ENCODE measurements at places on chromosomes 3 and 15.

- DNase-seq, result peak; percentile 84
Measured at GRCh38 chr15:63023351-63023945, 19.1 kb upstream of the TPM1 start.

DNA sequence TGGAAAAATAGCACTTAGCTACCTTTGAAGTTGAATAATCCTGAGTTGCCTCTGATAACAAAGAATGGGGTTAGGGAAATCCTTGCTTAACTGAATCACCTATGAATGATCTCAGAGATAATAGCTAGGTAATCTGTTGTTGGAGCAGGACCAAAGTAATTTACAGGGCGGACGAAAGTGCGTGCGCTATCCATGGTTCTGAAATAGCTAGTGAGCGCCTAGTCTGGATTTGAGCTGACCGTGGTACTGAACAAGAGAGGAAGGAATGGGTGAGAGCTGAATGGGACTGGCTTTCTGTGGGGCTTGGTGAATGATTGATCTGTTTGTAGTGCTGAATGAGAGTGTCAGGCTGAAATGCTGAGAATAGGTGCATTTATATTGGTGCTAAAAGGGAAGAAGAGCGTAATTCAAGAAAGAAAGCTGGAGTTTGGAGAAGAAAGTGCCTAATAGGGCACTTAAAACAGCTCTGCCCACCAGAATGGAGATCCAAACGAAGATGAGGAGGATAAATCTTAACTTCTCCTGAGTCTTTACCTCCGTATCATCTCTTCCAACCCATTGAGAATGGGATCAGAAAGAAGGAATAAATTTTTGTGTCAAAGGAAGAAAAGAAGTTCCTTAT is 10.1 kb downstream of the SCN10A start:
- DNase-seq, result peak; percentile 42

- no peak for DNase-seq
Measured at GRCh38 chr15:74167891-74168331, 5.6 kb upstream of the ISLR start.

- DNase-seq, result no peak
Measured at GRCh38 chr3:159803459-159803858, 185.2 kb upstream of the IL12A start.

DNA sequence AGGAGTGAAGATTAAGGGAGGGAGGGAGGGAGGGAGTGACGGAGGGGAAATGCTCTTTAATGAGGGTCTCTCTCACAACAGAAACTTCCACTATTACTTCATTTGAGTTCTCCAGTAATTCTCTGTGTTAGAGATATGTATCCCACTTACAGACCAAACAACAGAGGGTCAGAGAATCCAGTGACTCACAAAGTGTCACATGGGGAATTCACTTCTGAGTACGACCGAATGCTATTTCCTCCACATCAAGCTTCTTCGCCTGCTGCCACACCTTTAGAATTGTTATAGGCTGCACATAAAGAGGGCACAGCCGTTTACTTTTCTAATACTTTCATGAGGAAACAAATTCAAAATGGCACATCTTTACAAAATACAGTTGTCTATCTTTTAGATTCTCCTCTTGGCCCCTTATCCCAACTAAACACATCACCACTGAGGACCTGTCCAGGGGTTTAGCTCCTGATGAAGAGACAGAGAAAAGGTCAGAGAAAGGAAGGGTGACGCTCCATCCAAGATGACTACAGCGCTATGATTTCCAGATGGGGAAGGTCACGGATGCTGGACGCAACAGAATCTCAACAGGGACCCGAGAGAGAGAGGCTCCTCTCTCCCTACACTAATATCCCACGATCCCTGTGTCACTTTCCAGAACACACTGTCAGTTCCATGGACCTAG is 119.0 kb downstream of the XXYLT1 start:
- DNase-seq, result no peak

- DNase-seq, result no peak
Measured at GRCh38 chr3:16935781-16936180, 51.0 kb downstream of the PLCL2 start.

GRCh38 chr3:159232966-159233365 is 431.1 kb downstream of the MFSD1 start:
- DNase-seq, result no peak

- DNase-seq, result no peak
Measured at GRCh38 chr3:197746801-197747237, 2.9 kb upstream of the FYTTD1 start.

DNA sequence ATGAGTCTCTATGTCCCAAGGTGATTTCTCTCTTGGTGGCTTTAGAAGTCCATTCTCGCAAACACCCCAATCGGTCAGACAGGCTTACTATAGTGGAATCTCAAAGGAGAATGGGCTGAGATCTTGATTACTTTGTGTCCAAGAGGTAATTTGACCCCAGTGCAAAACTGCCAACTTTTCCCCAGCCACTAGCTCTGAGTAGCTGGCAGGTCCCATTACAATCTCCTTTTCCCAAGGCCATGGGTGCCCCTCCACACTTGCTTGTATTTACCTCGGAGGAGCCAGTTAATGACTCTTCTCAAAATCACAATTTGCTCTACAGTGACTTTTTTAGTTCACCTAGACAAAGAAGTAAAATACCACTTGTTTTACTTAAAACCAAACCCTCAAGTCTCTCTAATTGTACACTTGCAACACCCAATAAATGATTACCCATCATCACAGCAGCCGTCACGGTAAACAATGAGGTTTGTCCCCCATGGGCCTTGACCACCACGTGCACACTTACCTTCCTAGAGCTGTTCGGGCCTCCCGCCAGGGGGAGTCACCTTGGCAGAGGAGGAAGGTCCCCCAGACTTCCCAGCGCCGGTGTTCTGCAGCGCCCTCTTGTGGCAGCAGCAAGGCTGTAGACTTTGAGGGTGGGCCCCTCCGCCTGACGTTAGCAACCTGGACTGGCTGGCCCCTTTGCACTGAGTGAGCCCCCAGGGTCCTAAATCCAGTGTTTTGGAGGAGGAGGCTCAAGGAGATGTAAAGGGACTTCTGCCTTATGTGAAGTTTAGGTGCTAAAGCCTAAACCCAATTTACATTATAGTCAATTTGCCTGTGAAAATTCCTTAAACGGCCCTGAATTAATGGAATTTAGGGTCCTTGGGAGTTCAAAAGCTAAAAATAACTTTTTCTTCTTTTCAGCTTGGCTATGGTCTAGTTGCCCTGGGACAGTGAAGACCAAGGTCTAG is 18.7 kb upstream of the HDAC11 start:
- DNase-seq, result no peak

GRCh38 chr3:29741231-29741630 is 460.4 kb downstream of the RBMS3 start:
- DNase-seq, result no peak

- no peak for DNase-seq
Measured at GRCh38 chr3:82012775-82013174, 251.3 kb upstream of the GBE1 start.

DNA sequence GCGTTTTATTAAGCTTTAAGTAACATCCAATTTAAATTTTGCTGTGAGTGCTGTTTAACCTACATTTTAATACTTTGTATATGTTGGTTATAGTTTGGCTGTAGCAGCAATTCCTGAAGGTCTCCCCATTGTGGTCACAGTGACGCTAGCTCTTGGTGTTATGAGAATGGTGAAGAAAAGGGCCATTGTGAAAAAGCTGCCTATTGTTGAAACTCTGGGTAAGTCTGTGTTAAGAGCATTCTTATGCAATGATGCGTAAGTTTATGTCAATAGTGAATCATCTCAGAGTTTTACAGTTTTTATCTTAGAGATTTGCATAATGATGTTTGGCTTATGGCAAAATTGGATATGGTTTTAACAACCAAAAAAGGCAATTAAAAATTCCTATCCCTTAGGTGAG is 62.7 kb downstream of the ASTE1 start:
- peak; percentile 67 for DNase-seq

- DNase-seq, result peak; percentile 30
Measured at GRCh38 chr3:194369522-194370279, at the start of gene LRRC15. Gene LRRC15 (minus strand): TSS chr3:194369743. CDS start chr3:194361043, 8,700 bp downstream.

DNA sequence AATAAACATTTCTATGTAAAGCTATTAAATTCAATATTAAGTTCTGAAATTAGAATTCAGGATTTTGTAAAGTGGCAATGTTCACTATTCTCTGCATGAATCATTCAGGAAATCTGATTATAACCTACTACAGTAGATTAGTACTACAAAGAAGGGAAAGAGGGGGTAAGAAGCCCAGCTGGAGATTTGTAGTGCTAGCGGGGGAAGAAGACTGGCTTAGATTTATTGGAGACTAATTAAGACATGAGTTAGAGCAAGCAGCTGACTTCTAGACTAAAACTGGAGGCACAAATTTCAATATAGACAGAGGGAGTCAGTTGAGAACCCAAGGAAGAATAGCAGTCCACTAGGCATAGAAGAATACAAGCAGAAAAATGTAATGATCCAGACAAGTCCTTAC is 55.8 kb upstream of the SETMAR start:
- no peak for DNase-seq

DNA sequence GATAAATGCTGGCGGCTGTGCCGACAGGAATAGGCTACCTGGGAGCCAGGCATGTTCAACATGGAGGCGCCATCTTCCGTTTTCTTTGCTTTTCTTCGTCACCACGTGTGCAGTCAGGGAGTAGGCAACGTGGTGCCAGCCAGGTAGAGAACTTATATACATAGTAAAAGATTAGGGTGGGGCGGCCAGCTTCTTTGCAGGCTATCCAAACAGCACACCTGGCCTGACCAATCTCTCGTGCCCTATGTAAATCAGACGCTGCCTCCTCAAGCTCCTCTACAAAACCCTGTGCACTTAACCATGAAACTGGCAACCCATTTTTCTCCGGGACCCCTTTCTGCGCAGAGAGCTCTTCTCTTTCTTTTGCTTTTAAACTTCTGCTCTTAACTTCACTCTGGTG is 28.6 kb upstream of the OR5K4 start:
- DNase-seq, result no peak

DNA sequence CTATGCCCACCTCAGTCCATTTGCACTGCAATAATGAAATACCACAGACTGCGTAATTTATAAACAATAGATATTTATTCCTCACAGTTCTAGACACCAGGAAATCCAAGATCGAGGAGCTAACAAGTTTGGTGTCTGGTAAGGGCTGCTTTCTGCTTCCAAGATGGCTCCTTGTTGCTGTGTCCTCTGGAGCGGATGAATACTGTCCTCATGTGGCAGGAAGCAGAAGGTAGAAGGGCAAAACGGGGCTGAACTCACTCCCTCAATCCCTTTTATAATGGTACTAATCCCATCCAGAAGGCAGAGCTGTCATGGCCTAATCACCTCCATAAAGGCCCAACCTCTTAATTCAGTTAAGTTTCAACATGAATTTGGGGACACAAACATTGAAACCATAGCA is 75.3 kb downstream of the P2RY1 start:
- no peak for DNase-seq

GRCh38 chr3:52822363-52822762 is 8.1 kb downstream of the ITIH4 start:
- no peak for DNase-seq

GRCh38 chr15:25464784-25465183 is 26.0 kb upstream of the UBE3A start:
- DNase-seq, result no peak

DNA sequence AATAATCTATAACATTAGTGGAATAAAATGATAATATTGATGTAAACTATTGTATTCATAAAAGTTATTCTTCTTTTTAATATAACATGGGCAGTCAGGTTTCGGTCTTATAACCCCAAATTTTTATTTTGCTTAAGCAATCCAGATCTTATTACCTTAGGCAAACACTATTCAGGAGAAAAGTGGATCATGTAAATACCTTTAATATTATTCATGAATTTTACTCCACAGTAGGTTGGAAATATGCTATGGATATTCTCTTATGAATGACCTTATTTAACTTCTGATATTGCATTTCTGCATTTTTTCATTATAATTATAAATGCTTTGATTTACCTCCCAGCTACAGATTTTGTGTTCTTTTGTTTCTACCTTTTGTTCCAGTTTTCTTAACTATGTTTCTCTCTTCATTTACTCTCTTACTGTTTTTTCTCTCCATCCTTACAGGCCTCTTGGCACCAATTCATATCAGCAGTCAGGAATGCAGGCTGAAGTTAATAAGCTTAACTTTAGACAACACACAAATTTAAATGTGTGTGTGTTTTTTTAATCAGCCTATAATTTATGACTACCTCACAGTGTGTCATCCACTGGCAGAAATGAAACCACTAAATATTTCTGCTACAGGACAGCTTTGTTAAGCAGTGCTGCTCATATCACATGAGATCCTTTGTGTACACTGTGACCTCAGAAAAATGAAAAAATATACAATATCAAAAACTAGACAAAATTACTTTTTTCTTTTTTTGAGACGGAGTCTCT is 111.0 kb downstream of the NSUN3 start:
- DNase-seq, result no peak

DNA sequence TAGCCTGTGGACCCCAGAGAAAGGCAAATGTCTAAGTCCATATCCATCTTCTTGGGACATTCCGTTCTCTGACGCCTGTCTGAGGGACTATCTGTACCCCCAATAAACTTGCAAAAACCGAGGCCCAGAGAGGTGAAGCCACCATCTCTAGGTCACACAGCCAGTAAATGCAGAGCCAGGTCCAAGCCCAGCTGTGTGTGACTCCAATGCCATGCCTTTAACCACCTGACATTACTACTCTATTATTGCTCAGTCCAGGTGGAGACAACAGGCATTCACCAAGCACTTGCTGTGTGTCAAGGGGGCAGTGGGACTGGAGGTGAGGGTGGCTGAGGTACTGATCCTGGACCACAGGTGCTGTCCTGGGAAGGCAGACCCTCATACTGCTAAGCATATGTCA is 25.4 kb downstream of the CYP8B1 start:
- no peak for DNase-seq

DNA sequence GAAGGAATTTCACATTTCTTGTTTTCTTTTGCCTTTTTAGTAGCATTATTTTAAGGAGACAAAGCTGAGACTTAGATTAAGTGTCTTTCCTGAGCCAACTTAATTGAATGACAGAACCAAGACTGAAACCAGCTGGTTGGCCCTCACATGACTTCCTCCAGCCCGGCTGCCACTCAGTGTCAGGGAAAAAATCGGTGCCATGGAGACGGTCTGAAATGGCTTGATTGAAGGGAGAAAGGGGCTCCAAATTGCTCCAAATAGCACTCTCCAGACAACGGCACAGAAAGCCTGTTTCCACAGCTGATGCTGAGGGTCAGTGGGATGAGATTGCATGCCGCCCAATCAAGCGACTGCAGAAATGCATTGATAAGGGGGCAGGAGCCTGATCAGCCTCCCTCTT is 475.2 kb upstream of the IL12A start:
- DNase-seq, result no peak
